ENCODE measurements at places on chromosomes 4 and X.

- no peak for DNase-seq
These were observed 14.7 kb downstream of the SORCS2 start for GRCh38 chr4:7206911-7207567.

- DNase-seq, result peak; percentile 95
These were observed at the start of gene CFAP299 for GRCh38 chr4:80335554-80336358. Gene CFAP299, plus strand, starts transcription at chr4:80335730.

DNA sequence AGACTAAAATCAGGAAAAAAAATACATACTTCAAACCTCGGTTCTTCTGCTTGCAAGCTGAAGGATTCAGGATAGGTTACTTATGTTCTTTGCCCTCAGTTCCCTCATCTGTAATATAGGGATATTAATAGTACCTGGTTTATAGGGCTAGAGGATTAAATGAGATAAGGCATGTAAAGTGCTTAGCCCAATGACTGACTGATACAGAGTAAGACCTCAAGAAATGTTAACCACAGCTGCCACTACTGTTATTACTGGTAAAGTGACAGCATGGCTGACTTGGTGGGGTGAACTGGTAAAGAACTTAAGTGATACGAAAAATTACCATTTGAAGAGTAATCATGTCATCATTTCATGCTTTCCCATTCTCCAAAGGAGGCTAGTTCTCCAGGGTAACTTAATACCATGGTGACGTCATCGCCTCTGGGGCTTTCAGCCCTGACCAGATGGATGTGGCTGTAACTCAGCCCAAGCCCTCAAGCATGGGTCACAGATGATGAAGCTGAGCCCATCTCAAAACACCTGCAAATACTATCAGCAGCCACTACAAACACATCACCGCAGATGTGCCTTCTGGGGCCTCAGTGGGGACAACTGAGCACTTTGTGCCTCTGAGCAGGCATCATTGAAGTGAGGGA, 44.5 kb upstream of the SCML1 start:
- DNase-seq, result no peak

DNA sequence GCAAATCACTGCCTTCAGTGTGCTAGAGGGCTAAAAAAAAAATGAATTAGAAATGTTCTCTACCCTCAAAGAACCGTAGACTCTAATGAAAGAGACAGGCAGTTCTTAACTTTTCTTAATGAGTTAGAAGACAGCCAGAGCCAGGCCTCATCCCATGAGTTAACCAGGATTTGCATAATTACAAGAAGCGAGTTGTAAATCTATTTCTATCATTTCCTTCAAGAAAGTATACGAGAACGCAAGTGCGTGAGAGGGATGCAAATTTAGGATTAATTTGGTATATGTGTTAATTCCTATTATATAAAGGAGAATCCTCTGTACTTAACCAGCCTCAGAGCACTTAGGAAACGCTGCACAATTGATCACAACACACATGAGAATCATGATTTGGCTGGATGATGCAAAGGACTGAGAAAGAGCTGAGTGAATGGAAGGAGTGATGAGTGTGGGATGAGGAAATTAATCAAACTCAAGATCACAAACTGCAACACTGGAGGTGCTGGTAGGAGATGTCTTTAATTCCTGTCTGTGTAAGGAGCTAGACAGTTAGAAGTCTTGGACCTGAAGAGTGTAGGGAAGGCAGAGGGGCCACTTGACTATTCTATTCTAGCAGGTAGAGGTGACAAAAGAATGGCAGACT, 157.2 kb downstream of the ATP10D start:
- no peak for DNase-seq

DNA sequence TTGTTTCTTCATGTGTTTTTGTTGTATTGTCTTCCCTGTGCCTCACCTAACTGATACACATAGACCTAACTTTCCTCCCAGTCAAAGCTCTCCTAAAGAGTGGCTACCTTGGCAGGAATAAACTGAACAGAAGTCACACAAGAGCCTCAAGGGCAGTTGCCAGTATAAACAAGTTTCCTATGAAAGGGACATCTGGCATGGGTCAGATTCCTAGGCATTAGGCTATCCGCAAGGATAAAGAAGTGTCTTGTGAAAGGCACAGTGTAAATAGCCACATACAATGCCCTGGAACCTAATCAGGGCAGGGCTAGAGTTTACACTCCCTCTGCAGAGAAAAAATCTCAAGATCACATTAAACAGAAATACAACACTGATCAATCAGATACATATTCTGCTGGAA, 220.8 kb downstream of the SPANXN3 start:
- DNase-seq, result no peak

DNA sequence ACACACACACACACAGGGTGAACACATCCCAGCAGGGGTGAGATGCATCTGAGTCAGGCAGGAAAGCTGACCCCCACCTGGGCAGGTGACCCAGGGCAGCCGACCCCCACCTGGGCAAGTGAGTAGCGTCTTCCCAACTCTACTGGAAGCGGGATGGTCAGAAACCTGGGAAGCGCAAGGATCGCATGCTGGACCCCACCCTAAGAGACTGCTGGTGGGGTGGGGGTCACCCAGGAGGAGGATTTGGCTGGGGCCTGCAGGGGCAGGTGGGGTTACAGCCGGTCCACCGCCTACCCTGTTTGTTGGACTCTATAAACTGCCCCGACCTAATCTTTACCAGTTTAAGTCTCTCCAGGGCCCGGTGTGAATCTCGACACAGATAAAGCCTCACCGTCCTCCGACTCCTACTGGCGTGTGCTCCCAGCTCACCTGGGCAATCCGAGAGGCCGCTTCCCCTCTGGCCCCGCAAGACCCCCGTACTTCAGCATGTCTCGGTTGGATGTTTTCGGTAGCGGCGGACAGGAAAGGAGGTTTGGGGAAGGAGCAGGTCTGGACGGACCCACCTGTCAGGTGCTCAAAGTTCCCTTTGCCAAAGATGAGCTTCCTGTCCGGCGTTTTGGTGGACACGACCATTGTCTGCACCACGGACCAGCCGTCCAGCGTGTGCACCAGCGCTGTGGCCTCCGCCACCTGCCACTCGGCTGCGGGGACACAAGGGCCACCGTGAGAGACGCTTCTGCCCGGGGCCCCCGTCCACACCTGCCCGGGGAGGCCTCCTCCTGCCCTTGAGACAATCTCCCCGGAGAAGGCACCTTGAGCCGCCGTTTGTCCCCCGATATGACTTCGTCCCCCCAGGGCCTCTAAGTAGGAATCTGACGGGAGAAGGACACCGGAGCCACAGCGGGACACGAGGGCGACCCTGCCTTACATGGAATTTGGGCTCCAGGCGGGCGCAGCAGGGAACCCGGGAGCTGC, 2.0 kb downstream of the GTPBP6 start:
- no peak for DNase-seq

GRCh38 chr4:139900964-139901376, 235.4 kb downstream of the MGST2 start:
- DNase-seq, result no peak

DNA sequence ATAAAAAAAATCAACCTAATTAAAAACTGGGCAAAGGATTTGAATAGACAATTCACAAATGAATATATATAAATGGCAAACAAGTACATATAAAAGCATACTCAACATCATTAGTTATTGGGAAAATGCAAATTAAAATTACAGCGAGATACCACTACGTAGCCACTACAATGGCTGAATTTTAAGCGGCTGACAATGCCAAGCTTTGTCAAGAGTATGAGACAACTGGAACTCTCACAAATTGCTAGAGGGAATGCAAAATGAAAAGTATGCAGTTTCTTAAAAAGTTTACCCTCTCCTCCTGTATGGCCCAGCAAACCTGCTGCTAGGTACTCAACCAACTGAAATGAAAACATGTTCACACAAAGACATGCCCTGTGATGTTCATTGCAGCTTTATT, 34.8 kb downstream of the ZFP42 start:
- no peak for DNase-seq

- DNase-seq, result no peak
These were observed 1624.7 kb downstream of the ARAP2 start for GRCh38 chr4:34619531-34620162.

DNA sequence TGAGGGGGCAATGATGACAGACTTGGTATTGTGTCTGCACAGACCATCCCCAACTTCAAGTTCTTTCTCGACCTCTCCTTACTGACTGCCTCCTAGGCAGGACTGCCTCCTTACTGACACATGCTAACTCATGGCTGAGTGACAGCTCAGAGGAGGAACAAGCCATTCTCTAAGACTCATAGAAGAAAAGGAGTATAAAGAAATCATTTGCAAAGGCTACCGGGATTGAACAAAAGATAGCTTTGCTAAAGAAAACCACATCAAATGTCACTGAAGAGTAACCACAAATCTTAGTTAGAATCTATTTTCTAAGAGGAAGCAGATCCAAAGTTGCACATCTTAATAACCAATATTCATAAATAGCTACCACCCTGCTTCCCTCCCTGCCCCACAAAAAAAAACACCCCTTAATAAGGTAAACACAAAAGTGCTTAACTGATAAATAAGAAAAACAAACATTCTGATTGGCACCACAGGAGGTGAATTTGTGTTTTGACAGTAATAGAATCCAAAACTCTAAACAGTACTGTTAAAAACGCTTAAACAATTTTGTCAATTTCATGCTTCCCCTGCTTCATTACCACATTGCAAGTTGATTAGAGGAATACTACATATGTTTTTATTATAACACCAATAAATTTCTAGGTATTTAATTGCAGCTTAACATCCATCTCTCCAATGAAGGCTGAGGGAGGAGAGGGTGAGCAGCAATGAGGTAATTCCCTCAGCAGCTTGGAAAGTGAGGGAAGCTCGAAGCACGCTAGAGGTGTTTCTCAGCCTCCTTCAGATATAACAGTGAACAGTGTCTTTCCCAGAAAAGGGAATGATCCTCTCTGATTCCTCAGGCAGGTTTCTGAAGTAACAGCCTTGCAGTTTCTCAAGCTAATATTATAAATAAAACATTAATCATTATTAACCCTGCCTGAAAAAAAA, 160.0 kb downstream of the HNRNPD start:
- no peak for DNase-seq

GRCh38 chrX:132634521-132634920, 145.7 kb upstream of the MBNL3 start:
- no peak for DNase-seq

GRCh38 chr4:174358829-174359228, 75.1 kb downstream of the CEP44 start:
- no peak for DNase-seq

DNA sequence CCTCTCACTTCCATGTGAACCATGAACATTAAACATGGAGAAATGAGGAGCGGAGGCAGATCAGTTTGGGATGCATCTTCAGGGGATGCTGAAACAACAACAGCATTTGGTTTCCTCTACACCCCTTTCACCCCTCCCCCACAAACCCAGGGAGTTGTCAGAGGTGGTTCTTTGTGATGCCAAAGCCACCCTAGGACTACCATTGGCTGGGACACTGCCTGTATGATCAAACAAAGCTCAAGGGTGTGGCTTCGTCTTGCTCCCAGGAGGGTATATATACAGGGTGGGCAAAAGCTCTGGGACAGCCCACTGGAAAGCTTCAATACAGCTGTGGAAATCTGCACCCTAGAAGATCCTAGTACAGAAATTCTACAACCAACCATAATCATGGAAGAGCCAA, at the start of gene SPANXN4:
Gene SPANXN4, plus strand, starts transcription at position 301 of the 400 bp plus-strand sequence. Its CDS starts 87 bp downstream, at position 388.
- no peak for DNase-seq

DNA sequence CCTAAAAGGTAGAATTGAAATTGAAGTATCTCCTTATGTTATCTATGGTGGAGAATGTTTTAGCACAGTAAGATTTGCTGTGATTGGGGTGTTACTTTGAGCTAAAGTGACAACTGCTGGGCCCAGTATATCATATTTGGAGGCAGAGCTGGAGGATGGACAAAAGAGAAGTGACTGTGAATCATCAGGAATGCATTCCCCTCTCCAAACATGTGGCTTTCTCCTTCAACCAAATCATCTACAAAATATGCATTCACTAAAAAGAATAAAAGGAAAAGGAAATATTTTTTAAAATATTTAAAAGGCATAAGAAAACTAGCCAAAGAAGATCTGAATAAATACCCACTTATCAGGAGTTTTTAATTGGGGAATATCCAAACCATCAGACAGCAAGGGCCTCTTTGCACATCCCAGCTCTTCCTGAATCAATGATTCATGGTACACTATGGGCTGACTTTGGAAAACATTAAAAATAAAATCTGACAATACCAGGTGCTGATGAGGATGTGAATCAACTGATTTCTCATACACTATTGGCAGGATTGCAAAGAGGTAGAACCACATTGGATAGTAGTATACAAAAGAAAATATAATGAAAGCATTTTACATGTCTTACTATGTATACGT, 671.7 kb upstream of the NR3C2 start:
- no peak for DNase-seq

DNA sequence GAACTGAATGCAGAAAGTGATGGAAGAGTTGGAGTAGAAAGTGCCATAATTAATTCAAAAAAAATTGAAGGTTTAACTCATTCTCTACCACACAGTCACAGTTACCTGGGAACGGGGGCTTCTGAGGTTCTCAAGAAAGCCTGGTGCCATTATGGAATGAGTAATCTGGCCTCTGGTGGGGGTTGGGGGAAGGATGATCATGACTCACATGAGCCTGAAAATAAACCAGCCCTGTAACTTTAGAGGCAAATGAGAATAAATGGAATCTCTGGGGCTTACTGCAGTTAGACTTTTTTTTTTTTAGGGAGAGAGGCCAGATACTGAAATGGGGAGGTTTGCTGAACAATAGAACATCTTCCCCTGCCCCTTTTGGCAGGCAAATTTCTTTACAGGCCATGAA, 55.3 kb downstream of the SOD3 start:
- DNase-seq, result no peak

- no peak for DNase-seq
These were observed 14.5 kb upstream of the GTPBP6 start for GRCh38 chrX:332916-333610.

GRCh38 chr4:16027114-16027513, 56.7 kb downstream of the PROM1 start:
- no peak for DNase-seq

DNA sequence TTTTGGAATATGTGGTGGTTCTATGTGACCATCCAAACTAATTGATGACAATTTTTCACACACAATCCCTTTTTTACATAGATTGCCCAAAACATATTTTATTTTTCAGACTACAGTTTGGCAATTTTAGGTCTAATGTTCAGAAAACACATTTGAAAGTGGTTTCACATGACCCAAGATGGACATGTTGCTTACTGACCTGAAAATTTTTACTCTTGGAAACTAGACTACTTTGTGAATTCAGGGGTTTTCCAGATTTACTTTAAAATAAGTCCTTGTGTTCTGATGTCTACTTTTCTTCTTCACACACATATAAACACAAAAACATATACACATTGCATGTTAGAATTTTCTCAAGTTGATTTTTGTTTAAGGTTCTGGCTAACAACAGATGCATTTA, 79.5 kb downstream of the HMGB2 start:
- no peak for DNase-seq

GRCh38 chrX:22922961-22923360, 76.8 kb upstream of the DDX53 start:
- peak; percentile 20 for DNase-seq

- no peak for DNase-seq
These were observed 23.6 kb downstream of the CPE start for GRCh38 chr4:165402375-165402774.

- no peak for DNase-seq
These were observed 188.0 kb upstream of the PGRMC2 start for GRCh38 chr4:128475597-128475996.

GRCh38 chrX:107324493-107325310, 118.3 kb downstream of the DNAAF6 start:
- DNase-seq, result peak; percentile 28

GRCh38 chr4:15232366-15233263, 195.2 kb upstream of the C1QTNF7 start:
- no peak for DNase-seq
